Fibroblast of skin of left biceps (primary cell): ENCODE measurements at places on chromosomes 7 and 10.

DNA sequence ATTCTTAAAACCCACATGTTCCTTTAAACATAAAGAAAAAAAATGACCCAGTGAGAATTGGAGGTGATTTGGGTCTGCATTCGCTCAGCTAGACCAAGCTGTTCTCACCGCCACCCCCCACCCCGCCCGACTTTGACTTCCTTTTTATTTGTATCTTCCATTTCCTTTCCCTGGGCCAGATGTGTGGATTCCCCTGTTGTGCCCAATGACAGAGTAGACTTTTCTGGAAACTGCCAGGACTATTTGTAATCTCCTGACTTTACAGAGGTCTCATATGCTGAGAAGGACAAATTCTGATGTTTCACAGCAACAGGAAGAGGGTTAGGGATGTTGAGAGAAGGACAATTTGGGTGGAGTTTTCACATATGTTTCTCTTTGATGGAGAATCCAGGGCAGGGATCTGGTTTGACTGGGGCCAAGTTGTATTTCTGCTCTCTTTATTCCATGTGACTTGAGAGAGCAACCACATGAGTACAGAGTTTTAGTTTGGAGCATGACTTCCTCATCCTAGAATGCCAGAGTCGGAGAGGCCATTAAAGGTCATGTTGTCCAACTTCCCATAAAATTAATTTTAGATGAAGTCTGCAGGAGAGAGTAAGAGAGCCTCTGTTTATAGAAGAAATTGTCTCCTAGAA is 1023.2 kb downstream of the LRMDA start:
- no peak for DNase-seq

DNA sequence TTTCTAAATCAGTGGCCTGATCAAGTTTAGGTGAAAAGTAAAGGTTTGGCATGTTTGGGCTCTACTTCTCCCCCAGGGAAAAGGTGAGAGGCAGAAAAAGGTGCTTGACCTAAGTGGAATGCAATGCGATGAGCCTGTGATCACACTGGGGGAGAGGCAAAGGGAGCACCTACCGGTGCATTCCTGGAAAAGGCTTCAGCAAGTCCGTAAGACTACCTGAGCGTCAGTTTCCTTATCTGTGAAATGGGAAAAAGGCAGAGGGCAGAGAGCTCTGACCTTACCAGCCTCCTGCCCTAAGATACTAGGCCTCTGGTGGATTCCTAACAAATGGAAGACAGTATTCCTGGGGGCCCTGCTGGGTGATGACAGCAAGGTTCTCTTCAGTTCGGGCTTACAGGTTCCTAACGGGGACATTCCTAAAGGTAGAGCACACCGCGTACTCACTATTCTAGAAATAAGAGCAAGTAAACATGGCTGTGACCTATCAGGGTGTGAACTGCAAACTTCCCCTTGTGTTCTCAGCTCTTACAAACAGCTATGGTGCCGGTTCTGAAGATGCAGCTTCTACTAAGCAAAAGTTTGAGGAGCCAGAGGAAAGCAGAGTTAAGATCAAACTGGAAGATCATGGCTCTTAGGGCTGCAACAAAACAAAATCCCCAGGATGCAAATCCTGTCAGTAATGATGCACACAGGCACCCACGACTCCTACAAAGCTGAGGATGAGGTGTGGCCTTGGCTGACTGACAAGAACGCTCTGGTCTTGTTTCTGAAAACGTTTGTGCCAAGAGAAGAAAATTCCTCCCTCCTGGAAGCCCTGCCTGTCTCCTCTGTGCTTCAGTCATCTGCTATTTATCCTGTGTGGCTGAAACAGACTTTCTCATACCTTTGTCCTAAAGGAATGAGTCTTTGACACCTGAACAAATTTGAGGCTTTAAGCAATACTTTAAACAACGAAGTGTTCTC is 13.3 kb upstream of the ACSL5 start:
- DNase-seq = no peak

DNA sequence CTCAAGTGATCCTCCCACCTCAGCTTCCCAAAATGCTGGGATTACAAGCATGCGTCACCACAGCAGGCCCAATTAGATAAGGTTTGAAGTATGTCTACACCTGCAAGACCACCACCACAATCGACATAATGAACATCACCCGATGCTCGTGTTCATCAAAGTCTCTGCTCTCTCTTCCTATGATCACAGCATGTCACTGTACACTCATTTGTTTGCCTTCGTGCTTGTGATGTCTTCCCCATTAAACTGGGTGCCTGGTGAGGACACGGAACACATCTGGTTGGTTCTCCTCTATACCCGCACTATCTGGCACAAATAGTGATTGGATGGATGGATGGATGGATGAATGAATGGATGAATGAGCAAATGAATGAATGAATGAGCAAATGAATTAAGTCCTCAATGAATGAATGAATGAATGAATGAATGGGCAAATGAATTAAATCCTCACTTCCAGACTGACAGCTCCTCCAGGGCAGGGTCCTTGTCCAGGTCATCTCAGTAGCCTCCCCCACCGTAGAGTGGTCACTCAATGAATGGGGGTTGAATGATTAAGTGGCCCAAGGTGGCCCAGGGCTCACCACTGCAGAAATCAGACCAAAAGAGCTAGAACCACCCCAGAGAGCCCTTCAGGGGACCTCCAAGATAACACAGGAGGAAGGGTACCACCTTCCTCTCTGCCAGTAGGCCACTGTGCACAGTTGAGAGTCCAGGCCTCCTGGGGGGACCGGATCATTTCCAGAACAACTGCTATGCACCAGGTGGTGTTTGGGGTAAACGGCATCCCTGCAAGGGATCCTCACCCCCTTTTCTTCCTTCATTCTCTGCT is 101.9 kb upstream of the TNRC18 start:
- peak; percentile 66 for DNase-seq

- no peak for DNase-seq
These were observed 253.3 kb downstream of the ELMO1 start for GRCh38 chr7:37195388-37195787.

DNA sequence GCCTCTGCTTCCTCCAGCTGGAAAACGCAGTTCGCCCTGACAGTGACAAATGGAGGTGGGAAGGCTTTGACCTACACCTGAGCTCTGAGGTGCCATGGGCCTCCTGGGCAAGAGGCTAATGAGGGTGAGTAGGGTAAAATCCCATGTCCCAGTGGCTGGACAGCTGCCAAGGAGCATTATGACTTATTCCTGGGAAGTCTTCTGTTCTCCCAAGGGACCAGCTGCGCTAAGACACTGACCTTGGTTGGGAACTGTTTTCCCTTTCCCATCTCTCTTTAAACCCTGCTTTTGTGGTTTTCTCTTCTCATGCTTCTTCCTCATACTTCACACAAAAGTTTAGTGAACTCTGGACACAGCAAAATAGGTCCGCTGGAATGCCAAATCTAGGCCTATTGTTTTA is 72.6 kb downstream of the COPG2 start:
- DNase-seq = no peak

- DNase-seq = no peak
These were observed 1.1 kb downstream of the EPHB6 start for GRCh38 chr7:142855756-142856564.

DNA sequence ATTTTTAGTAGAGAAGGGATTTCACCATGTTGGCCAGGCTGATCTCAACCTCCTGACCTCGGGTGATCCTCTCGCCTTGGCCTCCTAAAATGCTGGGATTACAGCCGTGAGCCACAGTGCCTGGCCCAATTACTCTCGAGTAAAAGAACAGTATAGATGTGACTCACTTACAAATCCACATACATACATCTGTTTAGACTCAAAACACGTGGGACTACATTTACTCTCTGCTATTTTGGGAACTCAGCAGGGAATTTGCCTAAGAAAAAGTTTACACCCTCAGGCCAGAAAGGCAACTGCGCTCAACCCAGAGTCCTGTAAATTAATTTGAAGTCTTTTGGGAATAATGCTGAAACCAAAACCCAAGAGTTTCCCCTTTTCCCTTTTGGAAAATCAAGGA is 289.7 kb downstream of the KLF6 start:
- DNase-seq = no peak

GRCh38 chr7:4817178-4817901 is 41.9 kb downstream of the AP5Z1 start:
- DNase-seq = no peak

DNA sequence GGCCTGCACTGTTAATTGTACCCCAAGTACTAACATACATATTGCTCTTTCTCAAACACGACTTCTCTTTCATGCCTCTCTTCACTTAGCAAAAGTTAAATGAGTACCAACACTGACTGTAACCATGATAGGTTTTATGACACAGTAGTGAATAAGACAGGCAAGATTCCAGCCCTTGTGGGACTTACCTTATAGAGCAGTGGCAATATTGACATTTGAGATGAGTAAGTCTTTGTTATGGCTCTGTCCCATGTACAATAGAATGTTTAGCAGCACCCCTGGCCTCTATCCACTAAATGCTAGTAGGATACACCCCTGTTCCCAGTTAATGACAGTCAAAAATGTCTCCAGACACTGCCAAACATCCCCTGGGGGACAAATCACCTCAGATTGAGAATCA is 11.9 kb upstream of the COL1A2 start:
- no peak for DNase-seq

- DNase-seq = no peak
These were observed 155.8 kb downstream of the CHN2 start for GRCh38 chr7:29350351-29350750.

DNA sequence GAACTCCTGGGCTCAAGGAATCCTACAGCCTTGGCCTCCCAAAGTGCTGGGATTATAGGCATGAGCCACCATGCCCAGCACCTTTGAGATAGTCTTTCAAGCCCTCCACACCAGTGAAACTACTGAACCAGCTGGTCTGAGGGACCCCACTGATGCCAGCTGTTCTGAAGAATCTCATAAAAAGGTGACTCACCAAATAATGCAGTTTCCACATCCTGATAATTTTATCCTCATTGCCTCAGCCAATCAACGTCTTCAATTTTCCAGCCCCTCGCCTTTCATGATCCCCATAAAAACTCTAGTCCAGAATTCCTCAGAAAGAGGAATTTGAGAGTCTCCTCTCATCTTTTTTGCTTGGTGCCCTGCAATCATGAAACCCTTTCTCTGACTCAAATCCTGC is 1691.6 kb upstream of the LRRTM3 start:
- DNase-seq = no peak

DNA sequence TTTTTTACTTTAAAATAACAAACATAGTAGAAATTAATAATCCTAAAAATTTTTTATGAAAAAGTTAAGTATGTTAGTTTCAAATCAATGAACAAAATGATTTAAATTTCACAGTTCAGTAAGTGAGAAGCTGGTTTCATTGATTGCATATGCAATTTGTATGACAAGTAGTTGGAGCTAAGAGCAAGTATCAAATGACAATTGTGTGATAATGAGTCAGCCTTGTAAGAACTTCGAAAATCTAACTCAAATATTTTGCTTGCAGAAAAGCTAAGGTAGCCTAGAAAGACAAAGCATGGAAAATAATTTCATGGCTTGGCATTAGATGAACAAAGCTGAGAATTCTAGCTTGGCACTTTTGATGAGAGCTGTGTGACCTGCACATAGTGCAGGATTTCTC is 111.5 kb downstream of the HDAC9 start:
- no peak for DNase-seq

DNA sequence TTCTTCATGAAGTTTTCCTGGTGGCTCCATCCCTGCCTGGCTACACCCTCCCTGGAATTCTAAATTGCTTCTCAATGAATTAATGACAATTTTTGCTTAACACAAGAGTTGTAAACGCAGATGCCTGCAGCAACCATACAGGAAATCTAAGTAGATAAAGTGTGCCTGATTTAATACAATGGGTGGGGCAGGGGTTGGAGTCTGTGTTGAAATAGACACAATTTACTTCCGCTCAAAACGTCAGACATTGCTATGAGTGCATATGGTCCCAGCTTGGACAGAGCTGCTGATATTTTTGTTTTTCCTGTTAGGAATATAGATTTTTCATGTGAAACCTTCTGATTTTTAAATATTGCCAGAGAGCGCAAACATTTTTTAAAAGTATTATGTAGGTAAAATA is 1235.0 kb upstream of the SORCS1 start:
- DNase-seq = no peak

- DNase-seq = no peak
These were observed 247 bp downstream of the PARD3 start for GRCh38 chr10:34814913-34815184.

- DNase-seq = no peak
These were observed 26.2 kb upstream of the HDAC9 start for GRCh38 chr7:18469316-18469715.

GRCh38 chr7:115269486-115269885 is 347.6 kb downstream of the MDFIC start:
- DNase-seq = no peak

- DNase-seq = no peak
These were observed 56.9 kb upstream of the FAM133B start for GRCh38 chr7:92647011-92647625.

DNA sequence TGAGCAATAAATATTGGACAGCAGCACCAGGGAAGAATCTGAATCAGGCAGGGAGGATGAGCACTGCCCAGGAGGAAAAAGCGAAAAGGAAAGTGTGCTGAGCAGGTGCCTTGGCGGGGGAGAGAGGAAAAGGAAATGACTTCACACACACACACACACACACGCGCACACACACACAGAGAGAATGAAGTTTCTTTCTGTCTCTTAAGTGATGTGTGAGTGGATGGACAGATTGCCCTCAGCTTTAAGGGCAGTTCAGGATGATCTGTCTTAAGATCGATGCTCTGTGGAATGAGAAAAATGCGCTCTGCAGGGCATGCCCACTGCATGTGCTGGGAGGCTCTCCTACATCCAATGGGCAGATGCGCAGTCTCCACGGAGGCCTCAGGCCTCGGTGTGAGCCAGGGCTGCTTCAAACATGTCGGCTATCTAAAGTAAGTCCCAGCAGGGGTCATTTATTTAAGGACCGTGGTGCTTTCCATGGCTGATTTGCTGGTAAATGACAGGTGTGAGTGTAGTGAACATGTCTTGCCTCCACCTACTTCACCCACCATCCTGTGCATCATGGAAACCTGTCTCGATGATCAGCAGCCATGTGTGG is 2.5 kb upstream of the ACBD5 start:
- no peak for DNase-seq

DNA sequence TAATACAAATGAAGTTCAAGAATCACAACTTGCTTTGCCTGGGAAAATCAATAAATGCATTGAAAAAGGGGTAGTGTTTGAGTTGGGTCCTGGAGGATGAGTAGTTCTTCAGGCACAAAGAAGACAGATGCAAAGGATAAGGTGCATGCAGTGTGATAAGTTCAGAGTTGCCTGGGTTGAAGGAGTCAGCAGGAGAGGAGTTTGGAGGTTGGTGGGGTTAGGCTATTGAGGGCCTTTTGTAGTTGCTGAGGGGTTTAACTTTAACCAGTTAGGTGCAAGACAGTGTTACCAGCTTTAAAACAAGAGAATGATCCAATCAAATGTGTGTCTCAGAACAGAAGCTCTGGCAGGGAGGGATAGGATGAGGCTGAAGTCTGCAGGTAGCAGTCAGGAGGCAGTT is 44.3 kb upstream of the GLCCI1 start:
- no peak for DNase-seq

DNA sequence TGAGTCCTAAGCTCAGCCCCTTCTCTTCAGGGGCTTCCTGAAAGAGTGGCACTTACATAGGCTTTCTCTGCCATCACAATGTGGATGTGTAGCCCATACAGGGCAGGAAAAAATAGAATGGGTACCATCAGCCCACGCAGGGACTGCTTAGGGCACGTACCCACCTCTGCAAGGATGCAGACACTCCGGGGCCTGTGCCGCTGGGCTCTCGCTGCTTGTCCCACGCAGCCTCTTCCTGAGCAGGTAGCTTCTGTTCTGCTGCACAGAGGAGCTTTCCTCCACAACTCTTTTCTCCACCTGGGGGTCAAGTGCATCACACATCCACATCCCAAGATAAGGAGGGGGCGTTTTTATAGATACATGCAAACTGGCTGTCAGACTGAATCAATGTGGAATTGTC is 34.3 kb downstream of the FRMPD2 start:
- no peak for DNase-seq
